ENCODE measurements at places on chromosomes 3 and 15. TPM values are rescaled to one million over a fixed set of nuclear protein-coding genes. Genes with fewer than 3 reads are reported as not detected.

GRCh38 chr3:632571-633170 lies 436.1 kb downstream of the CHL1 start:
- no peak overlapping the region for H3K27ac ChIP-seq
- DNase-seq, result no peak
- no peaks in the 10 kb centered on the region for H3K36me3 ChIP-seq
- H3K27me3 ChIP-seq, result no peaks in the 10 kb centered on the region
- no peaks in the 10 kb centered on the region for H3K4me1 ChIP-seq

GRCh38 chr15:31477851-31478701 lies 151.4 kb downstream of the KLF13 start:
- no peaks in the 10 kb centered on the region for H3K27me3 ChIP-seq
- no peak for DNase-seq
- H3K27ac ChIP-seq, result no peak overlapping the region
- H3K36me3 ChIP-seq, result peaks cover 30% of the 10 kb centered on the region
- peaks cover 54% of the 10 kb centered on the region for H3K4me1 ChIP-seq

- H3K27ac ChIP-seq, result no peak overlapping the region
- H3K27me3 ChIP-seq, result no peaks in the 10 kb centered on the region
- no peaks in the 10 kb centered on the region for H3K4me1 ChIP-seq
- peaks cover 4% of the 10 kb centered on the region for H3K36me3 ChIP-seq
- DNase-seq, result no peak
Measured at GRCh38 chr3:115087512-115087911, 59.6 kb downstream of the ZBTB20 start.

DNA sequence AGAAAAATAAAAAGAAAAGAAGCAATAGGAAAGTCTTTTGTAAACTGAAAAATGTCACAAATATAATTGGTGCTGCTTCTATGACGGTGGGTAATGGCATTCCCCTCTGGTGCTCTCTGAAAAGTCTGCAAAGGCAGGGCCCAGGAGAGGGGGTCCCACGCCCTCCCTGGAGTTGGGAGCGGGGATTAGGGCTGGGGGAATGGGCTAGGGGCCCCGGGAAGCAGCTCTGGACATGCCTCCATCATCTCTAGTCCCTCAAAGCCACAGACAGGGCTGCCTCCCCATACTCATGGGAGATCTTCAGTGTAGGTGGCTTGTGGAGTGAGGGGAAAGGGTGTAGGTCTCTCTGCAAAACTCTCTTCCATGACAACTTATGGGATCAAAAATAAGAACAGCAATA lies 7.8 kb upstream of the RHCG start:
- DNase-seq, result no peak
- peaks cover 15% of the 10 kb centered on the region for H3K27me3 ChIP-seq
- H3K27ac ChIP-seq, result no peak overlapping the region
- H3K36me3 ChIP-seq, result no peaks in the 10 kb centered on the region
- peaks cover 3% of the 10 kb centered on the region for H3K4me1 ChIP-seq

Gene CCDC39
- total RNA-seq, result not detected

DNA sequence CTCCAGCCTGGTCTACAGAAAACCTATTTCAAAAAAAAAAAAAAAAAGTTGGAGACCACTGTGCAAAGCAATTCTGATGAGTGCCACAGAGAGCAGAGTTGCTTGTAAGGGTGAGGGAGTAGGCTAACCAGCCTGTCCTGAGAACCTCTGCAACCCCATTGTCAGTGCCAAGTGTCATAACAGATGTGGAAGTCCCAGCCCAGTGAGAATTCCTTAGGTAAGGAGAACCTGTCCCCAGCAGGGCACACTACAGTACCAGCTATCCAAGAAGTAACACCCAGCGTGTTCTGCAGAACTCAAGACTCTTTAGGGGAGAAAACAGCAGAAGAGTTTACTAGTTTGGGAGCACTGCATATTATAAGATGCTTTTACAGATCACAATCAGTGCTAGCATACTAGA lies 156.3 kb downstream of the LIPC start:
- H3K27me3 ChIP-seq, result no peaks in the 10 kb centered on the region
- no peak overlapping the region for H3K27ac ChIP-seq
- DNase-seq, result no peak

Gene TERC
- total RNA-seq, result 7.3 TPM

Gene NTRK3
- not detected for total RNA-seq

Gene SAMD7
- total RNA-seq, result not detected

DNA sequence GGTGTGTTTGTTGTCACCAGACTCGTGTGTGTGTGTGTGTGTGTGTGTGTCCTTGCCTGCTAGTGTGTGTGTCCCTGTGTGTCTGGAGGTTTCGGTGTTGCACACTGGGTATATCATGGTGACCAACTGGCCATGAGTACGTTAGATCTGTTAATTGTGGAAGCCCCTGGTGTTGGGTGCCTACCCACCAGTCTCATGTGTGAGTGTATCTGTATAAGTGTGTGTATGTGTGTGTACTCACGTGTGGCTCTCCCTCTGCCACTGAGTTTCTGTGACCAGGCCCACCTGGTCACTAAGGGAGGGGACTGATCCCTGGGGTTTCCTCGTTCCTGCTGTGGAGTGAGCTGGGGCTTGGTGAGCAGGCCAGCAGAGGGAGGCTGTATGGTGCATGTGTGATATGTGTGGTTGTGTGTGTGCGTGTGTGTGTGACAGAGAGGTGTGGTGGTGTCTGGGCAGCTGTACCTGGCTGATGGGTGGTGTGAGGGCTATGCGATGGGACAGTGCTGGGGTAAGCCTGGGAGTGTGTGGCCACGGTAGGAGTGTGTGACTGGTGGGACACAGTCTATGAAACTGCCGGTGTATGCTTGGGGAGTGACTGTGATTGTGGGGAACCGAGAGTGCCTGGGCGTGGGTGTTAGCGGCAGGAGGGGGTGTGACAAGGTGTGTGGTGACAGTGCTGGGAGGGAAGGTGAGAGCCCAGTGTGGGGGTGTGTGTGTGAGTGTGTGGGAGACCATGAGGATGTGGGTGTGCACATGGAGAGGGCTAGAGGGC lies 1.8 kb downstream of the PRKCD start:
- H3K36me3 ChIP-seq, result no peaks in the 10 kb centered on the region
- H3K4me1 ChIP-seq, result peaks cover 21% of the 10 kb centered on the region
- peak; percentile 50 for DNase-seq
- peak overlapping the region; percentile 81 for H3K27ac ChIP-seq
- H3K27me3 ChIP-seq, result peaks cover 19% of the 10 kb centered on the region
- peak overlapping the region; percentile 89 for H3K4me3 ChIP-seq
